ENCODE measurements at places on chromosomes 1 and 21.

GRCh38 chr1:220748089-220748934 is at the start of gene MTARC2:
MTARC2 (plus strand) TSS chr1:220748322; CDS start chr1:220748532, 210 bp downstream.
- no peak for DNase-seq

DNA sequence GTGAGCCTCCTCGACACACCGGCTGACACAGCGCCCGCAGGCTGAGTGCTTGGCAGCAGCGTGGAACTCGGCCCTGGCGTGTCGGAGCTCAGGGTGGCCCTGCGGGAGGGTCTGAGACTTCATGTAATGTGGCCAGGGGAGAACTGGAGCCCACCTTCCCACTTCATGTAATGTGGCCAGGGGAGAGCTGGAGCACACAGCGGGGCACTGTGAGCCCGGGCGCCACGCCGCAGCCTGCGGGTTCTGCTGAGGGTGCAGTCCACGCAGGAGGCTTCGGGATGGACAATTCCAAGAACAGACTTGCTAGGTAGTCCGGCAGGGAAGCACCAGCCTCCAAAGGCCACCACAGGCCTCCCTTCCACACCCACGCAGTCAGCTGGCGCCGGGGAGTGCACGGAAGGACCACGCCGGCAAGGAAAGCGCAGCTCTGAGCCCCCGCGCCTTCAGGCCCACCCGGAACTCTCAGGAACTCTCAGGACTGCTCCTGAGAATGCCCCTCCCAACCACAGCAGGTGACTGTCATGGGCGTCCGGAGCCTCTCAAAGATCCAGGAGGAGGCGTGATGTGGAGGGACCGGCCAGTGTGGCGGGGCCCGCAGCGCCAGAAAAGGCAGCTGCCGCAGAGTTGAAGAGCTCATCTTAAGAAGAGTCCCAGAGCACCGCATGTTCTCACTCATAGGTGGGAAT is 19.3 kb upstream of the ADARB1 start:
- DNase-seq = no peak

GRCh38 chr1:224432672-224433040 is 1.9 kb downstream of the WDR26 start:
- no peak for DNase-seq

- no peak for DNase-seq
These were observed 9.1 kb downstream of the COL8A2 start for GRCh38 chr1:36115931-36116330.

- peak; percentile 10 for DNase-seq
These were observed 138.2 kb downstream of the COL24A1 start for GRCh38 chr1:86018283-86018923.

DNA sequence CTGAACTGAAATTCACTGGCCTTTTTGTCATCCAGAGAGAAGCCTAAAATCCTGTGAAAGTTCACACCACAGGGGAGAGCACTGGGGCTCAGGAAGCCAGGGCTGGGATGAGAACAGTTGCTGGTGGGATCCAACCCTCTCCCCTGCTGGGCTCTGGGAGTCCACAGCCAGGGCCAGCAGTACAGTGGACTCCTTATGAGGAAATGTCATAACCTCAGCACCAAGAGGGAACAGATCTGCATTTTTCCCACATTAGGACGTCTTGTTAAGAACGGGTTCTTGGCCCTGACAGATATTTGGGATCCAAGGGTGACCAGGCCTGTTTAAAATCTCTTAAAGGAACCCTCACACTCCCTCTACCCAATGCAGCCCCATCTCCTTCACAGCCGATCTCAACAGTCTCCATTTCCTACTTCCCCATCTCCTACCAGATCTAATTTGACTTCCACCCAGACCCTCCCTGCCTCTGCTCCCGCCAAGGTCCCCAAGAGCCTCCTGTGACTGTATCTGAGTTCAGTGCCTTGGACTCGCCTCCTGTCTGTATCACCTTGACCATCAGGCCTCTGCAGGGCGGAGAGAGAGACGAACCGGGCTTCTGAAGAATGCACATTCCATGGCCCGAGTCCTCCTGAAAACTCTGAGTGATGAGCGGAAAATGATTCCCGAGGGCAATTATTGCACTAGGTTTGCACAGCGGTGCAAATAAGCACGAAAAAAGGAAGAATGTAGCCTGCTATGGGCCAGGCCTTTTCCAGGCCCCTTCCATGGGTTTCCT is 159.9 kb downstream of the TRABD2B start:
- no peak for DNase-seq

DNA sequence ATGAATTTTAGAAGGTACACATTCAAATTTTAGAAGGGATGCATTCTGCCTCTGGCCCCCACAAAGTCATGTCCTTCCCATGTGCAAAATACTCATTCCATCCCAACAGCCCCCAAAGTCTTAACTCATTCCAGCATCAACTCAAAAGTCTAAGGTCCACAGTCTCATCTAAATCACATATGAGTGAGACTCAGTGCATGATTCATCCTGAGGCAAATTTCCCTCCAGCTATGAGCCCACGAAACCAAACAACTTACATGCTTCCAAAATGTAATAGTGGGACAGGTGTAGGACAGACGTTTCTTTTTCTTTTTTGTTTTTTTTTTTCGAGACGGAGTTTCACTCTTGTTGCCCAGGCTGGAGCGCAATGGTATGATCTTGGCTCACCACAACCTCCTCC is 12.5 kb upstream of the WNT2B start:
- no peak for DNase-seq

DNA sequence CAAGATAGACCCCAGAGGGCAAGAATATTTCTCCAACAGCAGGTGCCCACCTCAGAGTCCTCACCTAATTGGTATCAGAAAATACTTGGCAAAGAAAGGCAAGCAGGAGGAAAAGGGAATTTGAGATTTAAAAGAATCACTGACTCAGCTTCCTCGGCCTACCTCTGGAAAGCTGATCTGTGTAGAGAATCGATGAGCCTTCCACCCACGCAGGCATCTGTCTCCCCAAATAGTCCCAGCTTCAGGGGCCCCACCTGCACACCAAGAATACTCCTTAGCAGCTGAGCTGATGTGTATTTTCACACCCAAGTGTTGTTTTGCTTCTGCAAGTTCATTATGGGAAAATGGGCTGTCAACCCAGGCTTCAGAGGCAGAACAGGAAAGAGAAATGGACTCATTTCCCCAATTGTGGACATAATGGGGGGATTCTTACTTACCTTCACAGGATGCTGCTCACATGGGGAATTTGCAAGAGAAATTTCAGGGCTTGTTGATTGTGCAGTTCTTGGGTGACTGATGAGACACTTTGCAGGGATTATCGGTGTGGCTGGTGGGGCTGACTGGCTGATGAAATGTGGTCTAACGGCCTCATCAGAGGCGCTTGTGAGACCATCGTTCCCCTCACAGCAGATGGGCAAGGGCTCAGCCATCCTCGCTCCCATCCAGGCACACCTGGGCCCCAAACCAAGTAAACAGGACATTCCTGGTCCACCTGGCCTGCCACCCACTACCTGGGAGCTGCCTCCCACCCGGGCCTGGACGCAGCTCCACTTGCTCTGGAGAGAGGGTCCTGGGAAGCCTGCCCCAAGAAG is 436.3 kb downstream of the PTPRU start:
- no peak for DNase-seq

- no peak for DNase-seq
These were observed 51.1 kb downstream of the USP1 start for GRCh38 chr1:62487956-62488355.

DNA sequence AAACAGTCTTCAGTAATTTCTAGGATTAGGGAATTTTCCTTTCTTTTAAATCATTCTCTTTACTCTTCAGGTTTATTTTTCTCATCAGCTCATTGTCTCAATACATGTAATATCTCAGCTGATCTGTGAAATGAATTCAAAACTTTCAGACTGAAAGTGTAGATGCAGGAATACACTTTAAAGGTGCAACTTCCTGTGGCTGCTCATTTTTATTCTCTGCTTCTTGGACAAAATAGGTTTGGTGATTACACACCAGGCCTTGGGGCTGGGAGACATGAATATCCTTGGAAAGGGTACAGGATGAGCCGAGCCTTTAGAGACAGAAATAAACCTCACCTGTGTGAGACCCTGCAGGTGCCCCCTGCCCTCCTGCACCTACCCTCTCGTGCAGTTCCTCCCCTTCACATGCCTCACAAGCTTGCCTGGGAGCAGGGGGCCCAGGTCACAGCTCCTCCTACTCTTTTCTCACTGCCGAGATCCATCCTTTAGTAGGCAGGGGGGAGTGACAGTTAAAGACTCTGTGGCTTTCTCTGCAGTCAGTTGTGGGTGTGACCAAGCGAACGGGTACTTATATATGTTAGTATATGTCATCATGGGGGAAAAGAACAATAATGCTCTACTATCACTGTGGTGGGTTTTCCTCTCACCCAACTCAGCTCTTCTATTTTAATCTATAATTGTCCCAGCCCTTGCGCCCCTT is 23.6 kb downstream of the XCL2 start:
- peak; percentile 56 for DNase-seq

DNA sequence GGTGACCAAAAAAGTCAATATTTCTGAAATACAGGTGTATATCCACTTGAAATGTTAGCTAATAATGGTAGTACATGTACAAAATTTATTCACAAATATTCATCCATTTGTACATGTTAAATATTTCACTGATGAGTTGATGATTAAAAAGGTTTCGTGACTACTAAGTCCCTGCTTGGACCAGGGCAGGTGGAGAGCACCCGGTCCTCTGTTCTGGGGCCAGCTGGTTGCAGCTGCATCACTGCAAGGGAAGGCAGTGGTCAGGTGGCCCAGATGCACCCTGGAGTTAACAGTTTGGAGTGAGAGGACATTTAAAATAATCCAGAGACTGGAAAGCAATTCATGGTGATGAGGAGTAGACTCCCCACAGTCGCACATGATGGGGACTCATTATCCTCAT is 141.2 kb downstream of the ZBTB18 start:
- DNase-seq = no peak

DNA sequence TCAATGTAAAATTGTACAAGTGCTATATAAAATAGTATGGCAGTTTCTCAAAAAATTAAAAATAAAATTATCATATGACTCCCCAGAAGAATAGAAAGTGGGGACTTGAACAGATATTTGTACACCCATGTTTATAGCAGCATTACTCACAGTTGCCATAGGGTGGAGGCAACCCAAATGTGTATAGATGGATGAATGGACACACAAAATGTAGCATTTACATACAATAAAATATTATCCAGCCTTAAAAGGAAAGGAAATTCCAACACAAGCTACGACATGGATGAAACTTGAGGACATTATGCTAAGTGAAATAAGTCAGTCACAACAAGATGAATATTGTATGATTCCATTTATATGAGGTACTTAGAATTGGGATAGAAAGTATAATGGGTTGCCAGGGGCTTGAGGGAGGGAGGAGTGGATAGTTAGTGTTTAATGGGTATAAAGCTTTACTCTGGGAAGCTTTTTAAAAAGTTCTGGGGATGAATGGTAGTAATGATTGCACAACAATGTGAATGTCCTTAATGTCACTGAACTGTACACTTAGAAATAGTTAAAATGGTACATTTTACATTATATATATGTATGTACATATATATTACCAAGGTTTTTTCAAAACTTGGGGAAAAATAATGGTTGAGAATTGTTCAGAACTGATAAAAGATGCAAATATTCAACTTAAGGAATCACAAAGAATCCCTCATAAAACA is 53.0 kb upstream of the ADORA3 start:
- DNase-seq = no peak

DNA sequence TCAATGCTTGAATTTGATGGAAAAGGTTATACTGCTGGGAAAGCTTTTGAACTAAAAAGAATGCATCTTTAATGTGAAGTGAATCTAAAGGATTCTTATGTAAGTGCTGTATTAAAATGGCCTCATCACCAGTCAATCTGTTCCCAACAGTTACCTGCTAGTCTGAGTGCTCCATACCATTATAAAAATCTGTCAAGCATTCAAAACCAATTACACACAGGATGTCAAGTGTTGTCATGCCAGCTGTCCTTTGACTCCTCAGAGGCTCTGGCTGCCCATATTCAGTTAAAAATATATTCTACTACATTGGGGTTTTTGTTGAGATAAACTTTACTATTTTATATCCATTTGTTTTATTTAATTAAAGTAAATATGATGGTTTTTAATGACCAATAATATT is 1587.7 kb downstream of the AMY1C start:
- no peak for DNase-seq

DNA sequence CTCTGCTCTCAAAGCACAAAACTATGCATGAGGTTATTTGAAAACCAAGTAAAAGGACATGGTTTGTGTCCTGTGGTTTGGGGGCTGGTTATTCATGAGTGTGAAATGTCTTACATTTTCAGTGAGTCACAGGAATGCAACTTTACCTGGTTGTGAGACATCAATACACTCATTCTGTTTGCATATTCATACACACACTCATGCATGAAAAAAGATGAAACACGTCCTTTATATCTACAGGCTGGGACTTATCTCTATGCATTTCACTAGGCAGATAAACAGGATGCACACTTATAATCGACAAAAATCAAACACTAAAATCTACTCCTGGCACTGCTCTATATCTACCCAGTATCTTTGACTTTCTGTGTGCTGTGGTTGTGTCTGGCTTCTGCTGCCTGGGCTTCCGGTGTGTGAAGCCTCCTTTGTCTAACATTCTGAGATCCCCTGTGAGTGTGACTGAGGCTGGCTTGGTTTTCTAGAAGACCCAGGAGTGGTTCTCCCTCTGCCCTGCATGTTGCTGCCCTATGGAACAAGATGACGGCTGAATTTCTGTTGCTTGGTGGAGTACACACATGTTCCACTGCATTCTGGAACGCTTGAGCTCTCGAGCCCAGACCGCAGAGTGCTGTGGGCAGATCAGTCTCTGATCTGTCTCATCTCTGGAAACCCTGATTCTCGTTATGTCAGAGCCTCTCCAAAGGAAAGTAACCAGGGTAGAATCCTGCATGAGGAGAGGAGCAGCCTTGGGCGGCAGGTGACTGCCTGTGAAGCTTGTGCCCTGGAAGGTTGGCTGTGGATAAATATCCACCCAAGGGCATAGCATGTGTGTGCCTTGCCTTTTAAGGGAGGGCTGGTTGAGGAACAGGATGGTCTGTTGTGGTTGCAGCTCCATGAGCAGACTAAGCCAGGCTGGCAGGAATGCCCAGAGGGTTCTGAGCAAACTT is 19.7 kb upstream of the FASLG start:
- DNase-seq = no peak

- DNase-seq = no peak
These were observed 736.2 kb downstream of the PTPRU start for GRCh38 chr1:29972421-29973053.

DNA sequence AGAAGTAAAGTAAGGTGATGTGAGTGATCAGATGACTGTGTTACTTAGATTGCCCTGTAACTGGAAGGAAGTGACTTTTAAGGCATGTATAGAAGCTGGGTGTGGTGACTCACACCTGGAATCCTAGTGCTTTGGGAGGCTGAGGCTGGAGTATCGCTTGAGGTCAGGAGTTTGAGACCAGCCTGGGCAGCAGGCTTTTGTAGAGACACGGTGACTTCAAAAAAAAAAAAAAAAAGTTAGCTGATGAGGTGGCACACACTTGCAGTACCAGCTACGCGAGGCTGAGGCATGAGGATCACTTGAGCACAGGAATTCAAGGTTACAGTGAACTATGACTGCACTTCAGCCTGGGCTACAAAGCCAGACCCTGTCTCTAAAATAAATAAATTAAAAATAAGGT is 2.3 kb upstream of the USP16 start:
- no peak for DNase-seq

DNA sequence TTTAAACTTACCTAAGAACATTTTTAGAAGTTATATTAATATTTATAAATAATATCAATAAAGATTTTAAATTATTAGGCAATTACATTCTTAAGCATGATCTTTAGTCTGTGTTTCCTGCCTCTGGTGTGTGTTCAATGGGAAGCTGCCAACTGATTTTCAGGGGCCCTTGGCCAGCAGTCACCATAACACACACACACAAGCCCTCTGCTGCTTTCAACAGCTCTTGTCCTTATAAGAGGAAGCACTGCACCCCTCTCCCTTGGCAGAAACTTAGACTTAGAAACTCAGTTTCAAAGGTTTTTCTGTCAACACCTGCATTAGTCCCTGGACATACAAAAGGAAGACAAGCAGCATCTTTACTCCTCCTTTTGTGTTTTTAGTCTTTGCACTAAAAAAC is 81.4 kb downstream of the VAV3 start:
- peak; percentile 71 for DNase-seq
